Stimulated activated naive CD4-positive, alpha-beta T cell treated with Interleukin-2 at 50 U/mL for 16 hours (primary cell): ENCODE measurements at places on chromosomes 6 and 20.
A peak's percentile ranks its signal among the peaks of the same experiment; 100 is the strongest.

DNA sequence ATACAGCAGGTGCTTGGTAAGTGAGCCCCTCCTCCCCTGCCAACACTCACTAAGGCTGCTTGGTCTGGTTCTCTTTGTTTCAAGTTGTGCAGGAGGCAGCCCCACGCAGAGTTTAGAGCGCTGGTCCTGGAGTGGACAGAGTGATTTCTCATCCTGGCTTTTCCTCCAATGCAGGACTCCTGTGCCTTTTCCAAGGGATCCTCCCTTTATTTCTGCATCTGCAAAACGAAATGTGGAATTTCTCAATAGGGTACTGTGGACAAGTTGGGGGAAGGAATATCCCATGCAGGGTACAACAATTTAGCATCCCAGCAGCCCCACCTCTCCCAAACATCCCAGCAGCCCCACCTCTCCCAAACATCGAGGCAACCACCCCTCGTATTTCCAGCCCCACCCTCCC lies 30.6 kb upstream of the CCDC167 start:
- DNase-seq, result no peak

GRCh38 chr20:46739431-46740213 lies 30.2 kb downstream of the SLC2A10 start:
- DNase-seq, result no peak

- DNase-seq, result no peak
Observed at GRCh38 chr6:19994909-19995308, 157.7 kb downstream of the ID4 start.

DNA sequence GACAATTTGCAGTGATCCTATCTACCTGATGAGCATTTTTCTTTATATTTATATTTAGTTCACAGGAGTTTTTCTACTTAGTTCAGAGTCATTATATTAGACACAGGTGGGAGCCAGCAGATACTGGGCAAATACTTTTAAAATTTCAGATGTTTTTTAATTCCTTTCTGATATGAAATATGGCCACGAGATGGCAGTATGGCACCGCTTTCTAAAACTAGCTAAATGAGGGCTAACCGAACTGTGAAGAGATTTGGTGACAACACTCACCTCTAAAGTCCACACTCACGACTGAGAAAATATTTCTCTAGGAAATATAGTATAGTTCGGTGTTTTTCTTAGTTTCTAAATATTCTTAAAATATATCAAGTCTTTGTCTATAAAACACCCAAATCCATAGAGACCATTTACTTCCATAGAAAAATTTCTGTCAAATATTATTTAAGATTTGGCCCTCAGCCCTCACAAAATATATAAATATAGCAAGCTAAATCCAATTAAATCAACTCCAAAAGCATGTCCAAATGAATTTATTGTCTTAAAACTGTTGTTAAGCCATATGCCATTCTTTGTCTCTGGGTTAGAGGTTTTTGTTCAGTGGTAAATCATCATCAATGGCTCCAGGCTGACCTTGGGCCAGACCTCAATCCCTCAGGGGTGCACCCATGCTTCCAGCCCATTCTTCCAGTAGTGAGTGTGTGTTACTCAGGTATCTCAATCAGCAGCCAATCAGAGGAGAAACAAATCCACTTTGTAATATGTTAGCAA lies 63.6 kb downstream of the HUS1B start:
- peak; percentile 37 for DNase-seq

- DNase-seq, result no peak
Observed at GRCh38 chr6:169277619-169278018, 24.0 kb upstream of the THBS2 start.

- no peak for DNase-seq
Observed at GRCh38 chr6:30345852-30346251, 896 bp downstream of the RPP21 start.

DNA sequence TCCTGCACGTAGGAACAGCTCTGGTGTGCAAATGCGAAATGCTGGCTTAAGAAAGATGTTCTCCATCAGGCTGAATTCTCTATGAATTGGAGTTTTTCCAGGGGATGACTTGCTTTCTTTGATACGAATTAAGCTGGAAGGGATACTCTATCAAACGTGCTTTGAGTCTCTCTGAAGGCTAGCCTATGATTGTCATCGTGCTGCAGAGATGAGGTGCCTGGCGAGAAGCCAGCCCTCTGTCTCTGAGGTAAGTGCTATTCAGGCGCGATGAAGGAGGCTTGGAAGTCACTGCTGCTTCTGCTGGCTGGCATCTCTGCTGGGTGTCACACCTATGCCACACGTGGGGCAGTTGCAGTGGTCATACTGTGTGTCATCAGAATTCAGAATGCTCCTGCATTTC lies 223.7 kb downstream of the TAF4 start:
- no peak for DNase-seq

- no peak for DNase-seq
Observed at GRCh38 chr20:59613861-59614260, 9.5 kb downstream of the PHACTR3 start.

DNA sequence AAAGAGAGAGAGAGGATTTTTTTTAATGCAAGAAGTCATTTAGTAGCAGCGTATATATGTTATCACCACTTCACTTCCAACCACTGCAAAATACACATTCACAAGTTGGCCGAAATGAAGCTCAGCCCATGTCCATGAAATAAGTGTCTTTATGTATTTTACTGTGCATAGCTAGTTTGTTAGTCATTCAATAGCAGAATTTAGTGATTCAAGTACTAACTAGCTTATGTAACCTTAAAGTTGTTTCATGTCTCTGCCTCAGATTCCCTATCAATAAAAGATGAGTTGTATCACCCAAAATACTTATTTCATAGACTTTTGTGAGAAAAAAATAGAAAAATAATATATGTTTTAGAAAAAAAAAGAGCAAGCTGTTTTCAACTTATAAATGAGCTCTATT lies 153.7 kb upstream of the PRDM1 start:
- no peak for DNase-seq

DNA sequence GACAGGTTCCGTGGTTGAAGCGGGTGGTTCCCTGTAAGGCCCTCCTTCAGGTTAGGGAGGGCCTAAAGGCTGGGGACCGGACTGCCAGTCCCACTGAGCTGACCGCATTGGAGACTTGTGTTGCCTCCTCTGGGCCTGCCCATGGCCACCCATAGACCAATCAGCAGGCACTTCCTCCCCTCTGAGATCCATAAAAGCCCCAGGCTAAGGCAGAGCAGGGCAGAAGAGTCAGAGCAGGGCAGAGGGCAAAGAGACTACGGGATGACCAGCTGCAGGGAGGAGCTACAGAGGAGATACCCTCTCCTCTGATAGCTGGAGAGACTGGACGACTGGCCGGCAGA lies 537.4 kb downstream of the TENT5A start:
- no peak for DNase-seq

DNA sequence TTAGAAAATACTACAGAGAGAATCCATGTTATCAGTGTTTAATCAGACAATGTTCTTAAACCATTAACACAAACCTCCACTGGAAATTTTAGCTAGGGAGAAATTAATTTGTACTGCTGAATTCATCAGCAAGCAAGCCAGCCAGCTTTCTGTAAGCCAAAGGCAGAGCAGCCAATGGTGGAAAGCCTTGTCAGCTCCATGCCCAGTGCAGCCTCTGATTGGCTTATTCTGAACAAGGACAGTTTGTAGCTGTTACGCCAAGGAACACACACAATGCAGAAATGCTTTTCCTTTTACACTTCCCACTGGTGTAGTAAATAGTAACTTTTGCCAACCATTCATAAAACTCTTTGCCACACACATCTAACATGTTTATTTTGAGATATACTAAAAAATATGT lies 265.0 kb downstream of the TENT5A start:
- no peak for DNase-seq

DNA sequence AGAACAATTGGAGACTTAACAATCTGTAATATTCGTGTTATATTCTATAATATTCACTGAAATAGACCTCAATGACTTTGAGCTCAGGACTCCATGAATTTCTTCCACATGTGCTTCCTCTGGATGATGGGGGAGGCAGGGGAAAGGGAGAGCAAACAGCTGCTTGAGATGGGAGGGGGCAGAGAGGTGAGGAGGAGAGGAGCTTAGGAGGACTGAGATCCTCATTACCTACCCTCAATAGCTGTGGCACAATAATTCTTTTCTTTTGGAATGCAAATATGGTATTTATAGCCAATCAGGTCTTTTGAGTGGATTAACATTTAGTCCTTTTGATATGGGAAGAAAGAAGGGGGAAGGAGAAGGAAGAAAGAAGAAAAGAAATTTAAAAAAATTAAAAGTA lies 64.1 kb upstream of the ZNF217 start:
- no peak for DNase-seq

GRCh38 chr6:148107911-148108310 lies 234.7 kb upstream of the SASH1 start:
- DNase-seq, result no peak

GRCh38 chr6:79149884-79150283 lies 71.8 kb upstream of the PHIP start:
- DNase-seq, result no peak

GRCh38 chr6:169932491-169932890 lies 181.1 kb downstream of the ERMARD start:
- no peak for DNase-seq

GRCh38 chr20:4925842-4926530 lies 75.3 kb downstream of the SLC23A2 start:
- DNase-seq, result no peak

GRCh38 chr20:41173161-41173721 lies 35.9 kb downstream of the PLCG1 start:
- peak; percentile 60 for DNase-seq

DNA sequence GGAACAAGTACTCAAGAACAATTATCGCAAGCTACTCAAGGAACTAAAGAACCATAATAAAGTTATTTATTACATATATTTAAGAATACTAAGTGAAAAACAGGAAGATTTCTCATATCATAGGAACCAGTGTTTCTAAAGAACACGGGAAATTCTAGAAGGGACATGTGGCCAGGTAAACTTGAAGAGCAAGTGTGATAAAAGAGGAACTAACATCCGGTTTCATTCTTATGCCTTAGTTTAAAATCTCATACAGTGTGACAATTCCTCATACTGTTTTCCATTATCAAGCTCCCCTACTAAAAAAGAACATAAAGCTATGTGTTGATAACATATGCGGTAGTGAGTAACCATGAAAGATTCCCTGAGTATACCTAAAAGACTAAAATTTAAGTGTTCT lies 163.5 kb upstream of the SHLD1 start:
- no peak for DNase-seq

DNA sequence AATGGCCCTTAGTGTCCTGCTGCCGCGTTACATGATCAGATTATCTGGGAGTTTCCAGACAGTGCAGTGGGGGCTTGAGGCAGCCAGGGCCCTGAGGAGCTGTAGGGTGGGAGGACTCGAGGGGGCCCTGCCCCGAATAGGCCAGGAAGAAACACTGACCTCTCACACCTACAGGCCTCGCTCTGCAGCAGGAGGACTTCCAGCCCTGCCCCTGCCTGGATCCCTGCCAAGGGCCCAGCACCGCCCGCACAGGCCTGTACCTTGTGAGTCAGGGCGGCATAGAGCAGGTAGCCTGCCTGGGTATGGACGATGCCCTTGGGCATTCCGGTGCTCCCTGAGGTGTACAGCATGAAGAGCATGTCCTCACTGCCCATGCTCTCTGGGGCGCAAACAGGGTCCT lies 30.1 kb upstream of the APMAP start:
- DNase-seq, result no peak

DNA sequence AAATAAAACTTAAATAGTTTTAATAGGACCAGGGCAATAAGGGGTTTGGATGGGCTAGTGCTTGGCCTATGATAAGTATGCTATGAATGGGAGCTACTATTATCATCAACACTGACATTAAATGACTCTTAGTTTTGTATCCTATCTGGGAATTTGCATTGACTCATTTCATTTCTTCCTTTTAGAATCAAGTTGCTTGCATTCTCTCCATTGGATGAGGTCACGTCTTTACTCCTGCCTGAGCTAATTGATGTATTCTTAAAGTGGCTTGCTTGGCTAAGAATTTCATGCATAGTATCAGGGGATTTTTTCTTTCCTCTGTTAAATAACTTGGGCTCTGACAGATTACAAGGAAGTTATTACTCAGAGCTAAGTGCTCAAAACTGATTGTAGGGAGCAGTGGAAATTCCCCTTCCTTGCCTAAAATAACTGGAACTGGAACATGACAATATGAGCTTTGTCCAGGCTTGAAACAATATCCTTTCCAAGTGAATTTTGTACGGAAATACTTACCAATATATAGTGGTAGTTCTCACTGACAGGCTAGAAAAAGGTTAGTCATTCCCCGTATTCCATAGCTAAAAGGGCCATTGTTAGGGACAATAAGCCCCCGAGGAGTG lies 169.9 kb downstream of the BCAS1 start:
- DNase-seq, result no peak

- no peak for DNase-seq
Observed at GRCh38 chr6:138724015-138724414, 49.6 kb upstream of the CCDC28A start.

GRCh38 chr20:1997483-1998192 lies 3.8 kb upstream of the PDYN start:
- no peak for DNase-seq

GRCh38 chr20:35314816-35315631 lies 22.8 kb upstream of the FAM83C start:
- DNase-seq, result no peak

- DNase-seq, result no peak
Observed at GRCh38 chr6:140779341-140779740, 1353.4 kb upstream of the GJE1 start.

GRCh38 chr6:131004936-131005335 lies 58.1 kb downstream of the EPB41L2 start:
- DNase-seq, result no peak

- no peak for DNase-seq
Observed at GRCh38 chr6:5992551-5993225, 14.0 kb downstream of the NRN1 start.

GRCh38 chr20:20292472-20292871 lies 75.4 kb upstream of the INSM1 start:
- DNase-seq, result no peak

GRCh38 chr6:15621203-15622044 lies 41.4 kb downstream of the DTNBP1 start:
- DNase-seq, result no peak

DNA sequence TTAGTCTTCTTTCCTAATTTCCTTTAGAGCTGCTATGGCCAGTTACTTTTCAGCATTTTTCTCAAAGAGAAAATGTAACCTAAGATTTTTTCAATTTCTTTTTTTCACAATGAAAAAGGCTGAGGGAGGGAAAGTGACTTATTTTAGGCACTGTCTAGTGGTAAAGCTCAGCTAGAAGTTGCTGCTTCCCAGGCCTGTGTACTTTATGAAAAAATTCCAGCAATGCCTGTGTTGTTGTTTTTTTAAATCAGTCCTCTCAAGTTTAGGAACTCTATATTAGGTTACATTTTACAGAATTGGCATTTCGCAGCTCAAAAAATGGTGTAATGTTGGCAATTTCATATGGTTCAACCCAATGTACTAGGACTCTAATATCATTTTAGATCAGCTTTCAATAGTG lies 269.6 kb downstream of the ARID1B start:
- DNase-seq, result no peak

GRCh38 chr6:166997768-166998255 lies 1.4 kb upstream of the CEP43 start:
- peak; percentile 49 for DNase-seq

DNA sequence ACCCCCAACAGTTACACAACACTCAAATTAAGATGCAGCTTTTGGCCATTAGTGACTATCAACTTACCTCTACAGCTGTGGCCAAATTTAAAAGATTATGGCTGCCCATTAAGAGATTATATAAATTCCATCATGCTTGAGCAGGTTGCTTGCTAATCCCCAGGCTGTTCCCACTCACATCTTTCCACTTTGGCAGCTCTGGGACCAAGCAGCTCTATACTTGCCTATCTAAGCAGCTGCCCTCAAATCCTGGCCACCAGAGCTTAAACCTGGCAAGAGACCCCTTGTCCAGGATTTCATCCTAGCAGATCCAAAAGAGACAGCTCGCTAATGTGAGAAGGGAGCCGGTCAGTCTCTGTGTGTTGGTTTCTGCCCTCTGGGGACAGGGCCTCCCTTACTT lies 127.9 kb downstream of the SLC23A2 start:
- no peak for DNase-seq
